ENCODE measurements at places on chromosomes 1 and 21. TPM values are rescaled to one million over a fixed set of nuclear protein-coding genes. Genes with fewer than 3 reads are reported as not detected.

CD1D gene
- polyA plus RNA-seq = 0.93 TPM

AMY1A gene
- polyA plus RNA-seq = not detected

CLIC6 gene
- polyA plus RNA-seq = 11.3 TPM

TMEM269 gene
- polyA plus RNA-seq = not detected

CELA3B gene
- polyA plus RNA-seq = 11,522 TPM

KNCN gene
- polyA plus RNA-seq = not detected

CNR2 gene
- 0.03 TPM for polyA plus RNA-seq

NCSTN gene
- polyA plus RNA-seq = 63.2 TPM

DIRAS3 gene
- polyA plus RNA-seq = 16.6 TPM

HSD3B2 gene
- 0.13 TPM for polyA plus RNA-seq

KRTAP10-6 gene
- not detected for polyA plus RNA-seq

HLX gene
- polyA plus RNA-seq = 21.1 TPM

CFHR3 gene
- polyA plus RNA-seq = 0.45 TPM
